Activated T-cell treated with anti-CD3 and anti-CD28 coated beads, Interleukin-2, amount 50 U/mL, for 24 hours (primary cell): ENCODE measurements at places on chromosomes 4 and X.

GRCh38 chrX:130224810-130225209, 43.9 kb downstream of the ZNF280C start:
- DNase-seq = no peak

GRCh38 chr4:152223600-152223999, 312.3 kb downstream of the FBXW7 start:
- DNase-seq = no peak

GRCh38 chr4:4418676-4419390, 31.9 kb downstream of the NSG1 start:
- peak; percentile 13 for DNase-seq

- no peak for DNase-seq
Observed at GRCh38 chr4:104093247-104093646, 373.5 kb upstream of the TACR3 start.

- no peak for DNase-seq
Observed at GRCh38 chrX:115892056-115892708, 278.4 kb upstream of the AGTR2 start.

GRCh38 chrX:28398342-28398741, 188.9 kb upstream of the IL1RAPL1 start:
- no peak for DNase-seq
